Activated CD4-positive, CD25-positive, alpha-beta regulatory T cell treated with anti-CD3 and anti-CD28 coated beads, Interleukin-2, amount 50 U/mL, for 16 hours (primary cell): ENCODE measurements at places on chromosomes 3 and 15.

DNA sequence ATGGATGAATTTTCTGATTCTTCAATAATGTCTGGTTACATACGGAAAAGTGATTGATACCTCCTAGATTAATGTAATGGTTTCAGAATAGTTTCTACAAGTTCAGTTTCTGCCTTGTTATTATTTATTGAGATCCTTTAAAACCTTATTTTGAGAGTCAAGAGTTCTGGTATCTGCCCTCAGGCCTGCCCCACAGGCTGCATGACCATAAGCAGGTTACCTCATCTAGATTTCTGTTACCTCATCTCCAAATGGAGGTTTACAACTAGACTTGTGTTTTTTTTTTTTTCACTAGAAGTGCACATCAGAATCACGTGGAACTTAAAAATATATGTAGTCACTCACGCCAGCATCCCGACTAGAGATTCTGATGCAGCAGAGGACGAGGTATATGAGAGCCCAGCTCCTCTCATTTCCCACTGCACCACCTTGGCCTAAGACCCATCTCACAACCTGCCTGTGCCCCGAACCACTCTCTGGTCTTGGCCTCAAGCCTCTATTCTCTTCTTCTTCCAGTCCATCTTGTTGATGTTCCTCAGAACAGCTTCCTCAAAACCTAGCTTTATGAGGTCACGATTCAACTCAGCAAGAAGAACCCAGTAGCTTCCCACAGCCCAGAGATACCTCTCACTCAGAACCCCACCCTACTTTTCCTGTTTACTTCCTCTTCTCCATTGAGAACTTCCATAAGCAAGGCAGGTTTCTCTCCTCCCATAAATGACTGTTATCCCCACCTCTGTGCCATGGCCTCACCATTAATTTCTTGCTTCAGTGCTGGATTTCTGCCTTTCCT is 353.4 kb downstream of the CHST2 start:
- DNase-seq = no peak

- no peak for DNase-seq
Observed at GRCh38 chr3:71356265-71356664, 227.3 kb downstream of the FOXP1 start.

DNA sequence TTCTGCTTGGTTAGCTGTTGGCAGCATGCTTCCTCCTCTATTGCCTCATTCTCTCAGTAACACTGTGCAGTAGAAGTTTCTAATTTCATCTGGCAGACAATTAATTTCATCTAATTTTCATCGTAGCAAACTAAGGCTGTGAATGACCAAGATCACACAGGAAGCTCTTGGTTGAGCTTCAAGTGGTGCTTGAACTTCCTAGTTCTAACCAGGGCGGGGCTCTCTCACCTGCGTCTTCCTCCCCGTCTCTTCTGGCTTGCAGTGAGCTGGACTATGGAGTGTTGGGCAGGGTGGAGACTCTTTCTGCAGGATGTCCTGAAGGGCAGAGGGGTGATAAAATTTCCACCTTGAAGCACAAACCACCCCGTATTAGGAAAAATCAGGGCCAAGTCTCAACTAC is 2.0 kb upstream of the IL16 start:
- DNase-seq = no peak

GRCh38 chr3:32450426-32450825 is 52.2 kb downstream of the CMTM6 start:
- DNase-seq = no peak

DNA sequence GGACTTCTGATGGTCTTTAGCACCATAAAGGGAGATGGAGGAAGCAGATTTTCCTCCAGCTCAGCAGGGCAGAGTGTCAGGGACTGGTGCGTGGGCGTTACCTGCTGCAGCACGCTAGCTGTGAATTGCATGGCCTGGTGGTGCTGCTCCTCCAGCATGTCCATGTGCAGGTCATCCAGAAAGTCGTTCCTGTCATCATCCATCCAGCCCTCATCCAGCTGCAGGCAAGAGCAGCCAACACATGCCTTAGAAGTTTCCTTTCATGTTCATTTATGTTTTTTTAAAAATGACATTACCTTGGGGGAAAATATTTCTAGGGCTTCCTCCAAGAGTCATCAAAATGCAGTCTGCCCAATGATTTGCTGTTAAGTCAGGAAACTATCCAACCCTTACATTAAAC is 239.2 kb downstream of the PDZRN3 start:
- no peak for DNase-seq
